Panc1 (cell line): ENCODE measurements at places on chromosomes 3 and 15. TPM values are rescaled to one million over a fixed set of nuclear protein-coding genes. Genes with fewer than 3 reads are reported as not detected.

Gene RSL24D1
- total RNA-seq, result 59.8 TPM

Gene GAP43
- total RNA-seq, result not detected

Gene TRAIP
- total RNA-seq, result 18.5 TPM

- DNase-seq, result no peak
Observed at GRCh38 chr3:181695661-181696491, 15.8 kb upstream of the SOX2 start.

Gene MAPK6
- total RNA-seq, result 66.6 TPM

Gene CFAP100
- not detected for total RNA-seq

- DNase-seq, result no peak
Observed at GRCh38 chr15:97604677-97605076, 355.8 kb upstream of the ARRDC4 start.

Gene CLDN18
- 0.08 TPM for total RNA-seq

- no peak for DNase-seq
Observed at GRCh38 chr3:147471741-147472140, 62.6 kb downstream of the ZIC1 start.

DNA sequence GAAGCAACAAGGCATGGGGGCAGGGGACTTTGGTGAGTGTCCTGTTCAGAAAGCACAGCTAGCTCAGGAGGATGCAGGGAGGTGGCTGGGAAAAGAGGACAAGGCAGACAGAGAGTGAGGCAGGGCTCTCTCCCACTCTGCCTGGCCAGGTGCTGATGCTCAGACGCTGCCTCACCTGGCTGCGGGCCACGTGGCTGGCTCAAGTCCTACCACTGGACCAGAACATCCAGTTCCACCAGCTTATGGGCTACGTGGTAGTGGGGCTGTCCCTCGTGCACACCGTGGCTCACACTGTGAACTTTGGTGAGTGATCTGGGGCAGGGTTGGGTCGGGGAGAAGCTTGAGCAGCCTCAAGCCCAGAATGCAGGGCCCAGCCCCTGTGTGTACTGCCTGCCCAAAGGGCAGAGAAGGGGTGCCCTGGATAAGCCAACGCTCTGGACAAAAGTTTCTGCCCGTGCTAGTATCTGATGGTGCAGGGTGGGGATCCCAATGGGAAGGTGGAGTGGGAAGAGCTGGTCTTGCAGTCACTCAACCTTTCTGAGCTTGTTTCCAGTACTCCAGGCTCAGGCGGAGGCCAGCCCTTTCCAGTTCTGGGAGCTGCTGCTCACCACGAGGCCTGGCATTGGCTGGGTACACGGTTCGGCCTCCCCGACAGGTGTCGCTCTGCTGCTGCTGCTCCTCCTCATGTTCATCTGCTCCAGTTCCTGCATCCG, 20.9 kb downstream of the NOX5 start:
- DNase-seq, result no peak

- DNase-seq, result no peak
Observed at GRCh38 chr3:119296727-119297122, 2.5 kb downstream of the ARHGAP31 start.

- no peak for DNase-seq
Observed at GRCh38 chr3:143731776-143732175, 116.5 kb downstream of the SLC9A9 start.

GRCh38 chr3:110859336-110859735, 212.3 kb upstream of the NECTIN3 start:
- DNase-seq, result no peak

GRCh38 chr3:58403513-58404109, 30.0 kb downstream of the PDHB start:
- no peak for DNase-seq

Gene NR1I2
- not detected for total RNA-seq

DNA sequence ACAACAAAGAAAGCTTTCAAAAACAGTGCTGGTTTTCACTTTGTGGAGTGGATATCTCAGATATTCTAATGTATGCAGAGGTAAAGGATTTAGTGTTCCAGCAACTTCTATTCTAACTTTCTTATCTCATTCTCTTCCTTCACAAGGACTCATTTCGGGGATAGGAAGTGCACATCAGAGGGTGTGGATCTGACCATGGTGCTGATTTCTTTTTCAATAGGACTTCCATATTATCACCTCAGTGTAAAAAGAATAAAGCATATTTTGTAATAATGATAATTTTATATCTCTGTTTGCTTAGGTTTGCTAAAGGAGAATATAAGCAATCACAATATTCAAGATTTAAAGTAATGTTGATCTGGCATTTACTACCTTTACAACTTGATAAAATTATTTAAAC, 12.5 kb upstream of the CADM2 start:
- no peak for DNase-seq

GRCh38 chr3:149489060-149489690, 14.7 kb downstream of the TM4SF4 start:
- DNase-seq, result no peak

Gene LMAN1L
- not detected for total RNA-seq

DNA sequence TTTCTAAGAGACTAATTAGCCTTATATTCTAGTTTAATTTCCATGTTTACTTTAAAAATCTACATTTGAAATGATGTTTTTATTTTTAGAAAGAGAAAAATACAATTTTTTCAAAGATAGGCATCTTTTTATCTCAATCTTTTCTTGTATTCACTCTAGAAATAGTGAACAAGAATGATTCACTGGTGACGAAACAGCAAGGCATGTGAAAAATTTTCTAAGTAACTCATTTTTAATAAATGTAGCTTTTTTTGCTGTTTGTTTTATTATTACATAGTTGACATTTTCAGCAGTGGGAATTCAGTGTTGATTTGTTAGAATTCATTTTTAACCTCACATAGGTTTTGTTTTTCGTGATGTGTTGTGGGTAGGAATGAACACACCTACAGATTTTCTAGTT, 1226.4 kb downstream of the NSUN3 start:
- DNase-seq, result no peak

DNA sequence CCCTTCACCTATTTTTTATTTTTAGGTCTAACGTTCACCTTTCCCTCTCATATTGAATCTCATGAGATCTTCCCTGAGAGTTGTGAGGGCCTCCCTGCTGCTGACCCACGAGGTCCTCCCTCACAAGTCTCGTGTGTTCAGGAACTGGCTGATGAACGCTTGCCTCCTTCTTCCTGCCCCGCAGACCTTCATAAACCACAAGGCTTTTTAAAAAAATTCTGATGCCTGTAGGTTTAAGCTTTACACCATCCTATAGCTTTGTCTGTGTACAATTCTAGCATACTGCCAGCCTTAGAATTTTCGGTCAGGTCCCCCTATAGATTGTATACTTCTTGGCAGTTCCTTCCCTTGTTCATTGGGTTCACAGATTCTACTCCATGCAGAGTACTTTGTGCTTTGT, 50.5 kb downstream of the CHST2 start:
- DNase-seq, result no peak

DNA sequence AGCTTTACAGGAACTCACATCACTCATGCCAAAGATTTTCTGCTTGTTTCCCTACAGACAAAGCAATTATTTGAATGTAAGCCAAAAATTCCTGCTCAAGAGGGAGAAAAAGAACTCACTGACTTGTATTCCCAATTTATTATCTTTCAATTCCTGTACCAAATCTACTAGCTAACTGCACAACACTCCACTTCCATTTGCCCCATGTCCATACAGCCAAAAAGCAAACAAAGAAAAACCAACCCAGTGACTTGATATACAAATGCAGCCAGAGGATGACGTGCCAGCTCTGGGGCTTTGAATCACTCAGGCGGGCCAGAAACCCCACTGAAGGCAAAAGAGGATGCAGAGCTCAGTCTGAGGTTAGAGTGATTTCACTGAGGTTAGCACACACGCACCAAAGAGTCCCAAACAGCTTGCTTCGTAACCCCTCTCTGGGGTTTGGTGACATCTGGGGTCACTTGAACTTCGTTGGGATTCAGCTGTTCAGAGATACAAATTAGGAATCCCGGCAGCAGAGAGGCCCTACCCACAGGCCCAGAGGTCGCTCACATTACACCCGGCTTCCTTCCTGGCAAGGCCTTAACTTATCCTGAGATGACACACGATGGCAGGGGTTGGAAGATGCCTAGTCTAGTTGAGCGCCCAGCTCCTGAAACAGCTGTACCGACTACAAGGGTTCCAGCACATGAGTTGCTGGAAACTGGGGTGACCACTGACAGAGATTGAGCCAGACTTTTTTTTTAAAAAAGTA, 1.6 kb downstream of the RFTN1 start:
- DNase-seq, result no peak

GRCh38 chr3:139101396-139101795, 56.7 kb upstream of the PRR23C start:
- no peak for DNase-seq

GRCh38 chr3:126305427-126305826, 51.8 kb downstream of the KLF15 start:
- DNase-seq, result no peak

DNA sequence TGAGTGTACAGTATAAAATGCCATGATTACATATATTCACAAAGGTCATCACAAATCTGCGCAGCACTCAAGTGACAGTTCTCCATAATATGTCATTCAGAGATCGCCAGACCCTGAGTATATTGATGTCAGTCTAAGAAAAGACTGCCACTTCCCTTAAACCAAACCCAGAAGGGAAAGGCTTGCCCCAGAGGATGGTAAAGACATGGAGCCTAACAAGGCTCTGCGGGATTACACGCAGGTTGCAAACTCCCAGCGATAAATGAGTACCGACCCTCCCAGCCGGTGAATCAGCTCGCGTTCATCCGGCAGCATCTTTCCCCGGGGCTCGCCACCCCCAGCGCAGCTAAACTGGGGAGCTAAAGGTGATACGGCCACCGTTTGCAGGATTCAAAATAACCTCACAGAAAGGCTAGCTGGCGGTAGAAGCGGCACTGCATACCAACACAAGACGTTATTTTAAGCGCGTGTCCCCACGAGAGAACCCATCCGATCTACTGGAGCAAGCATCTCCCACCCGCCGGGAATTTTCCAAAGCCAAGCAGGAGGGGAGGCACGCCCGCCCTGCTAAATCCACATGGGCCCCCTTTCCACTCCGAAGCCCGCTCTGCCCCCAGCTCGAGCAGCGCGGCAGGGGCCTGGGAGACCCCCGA, 643 bp downstream of the MYO5A start:
- no peak for DNase-seq

- no peak for DNase-seq
Observed at GRCh38 chr3:4581920-4582611, 88.9 kb downstream of the ITPR1 start.

Gene STAG1
- 43.7 TPM for total RNA-seq

GRCh38 chr3:47469616-47470015, 6.1 kb downstream of the SCAP start:
- DNase-seq, result no peak
